ENCODE measurements at places on chromosomes 16 and 17. TPM values are rescaled to one million over a fixed set of nuclear protein-coding genes. Genes with fewer than 3 reads are reported as not detected.

DNA sequence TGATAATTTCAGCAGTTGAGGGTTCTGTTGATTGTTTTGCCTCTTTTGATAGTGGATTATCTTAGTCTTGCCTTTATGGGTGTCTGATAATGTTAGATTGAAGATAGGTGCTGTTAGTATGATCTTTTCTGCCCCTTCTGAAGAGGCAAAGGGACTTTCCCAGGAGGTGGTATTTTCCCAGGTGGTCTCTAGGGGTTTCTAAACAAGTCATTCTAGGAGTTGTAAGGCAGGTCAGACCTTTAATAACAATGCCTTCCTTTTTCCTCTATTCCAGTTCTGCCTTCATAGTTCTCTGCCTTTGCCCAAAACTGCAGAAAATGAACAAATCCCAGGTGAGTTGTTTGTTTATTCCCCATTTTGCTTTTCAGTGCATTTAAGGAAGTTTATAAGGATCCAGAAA is 4.3 kb downstream of the ZFP1 start:
- DNase-seq, result no peak

- DNase-seq, result no peak
Observed at GRCh38 chr17:39666601-39667261, 1.5 kb upstream of the PNMT start.

DNA sequence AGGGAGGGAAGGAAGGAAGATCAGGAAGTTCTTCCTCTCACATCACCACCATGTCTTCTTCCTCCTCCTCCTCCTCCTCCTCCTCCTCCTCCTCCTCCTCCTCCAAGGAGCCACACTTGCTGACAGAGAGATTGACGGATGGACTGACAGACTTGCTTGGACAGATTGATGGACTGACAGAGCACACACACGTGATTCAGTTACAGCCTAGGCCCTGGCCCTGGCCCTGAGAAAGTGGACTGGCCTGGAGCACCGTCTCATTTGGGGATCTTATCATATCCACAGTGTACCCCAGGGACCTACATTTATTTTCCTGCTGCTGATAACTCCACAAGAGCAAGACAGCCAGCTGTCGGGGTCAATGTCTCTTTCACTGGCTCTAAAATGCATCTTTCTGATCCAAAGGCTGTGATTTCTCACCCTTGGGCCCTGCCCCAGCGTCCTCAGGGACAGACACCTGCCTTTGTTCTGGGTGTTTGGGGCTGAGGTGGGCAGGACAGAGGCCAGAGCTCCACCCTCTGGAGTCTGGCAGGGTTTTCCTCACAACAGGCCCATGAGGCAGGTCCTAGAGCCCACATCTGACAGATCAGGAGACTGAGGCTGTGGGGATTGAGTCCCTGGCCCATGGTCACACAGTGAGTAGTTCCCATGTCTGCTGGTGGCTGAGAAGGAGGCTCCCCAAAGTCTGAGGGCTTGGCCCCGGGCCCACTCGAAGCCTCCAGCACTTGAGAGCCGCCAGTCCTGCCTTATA is 2.3 kb upstream of the P2RX1 start:
- no peak for DNase-seq

GP1BA gene
- not detected for total RNA-seq

- no peak for DNase-seq
Observed at GRCh38 chr17:57577751-57578607, 167.1 kb downstream of the CCDC182 start.

DNA sequence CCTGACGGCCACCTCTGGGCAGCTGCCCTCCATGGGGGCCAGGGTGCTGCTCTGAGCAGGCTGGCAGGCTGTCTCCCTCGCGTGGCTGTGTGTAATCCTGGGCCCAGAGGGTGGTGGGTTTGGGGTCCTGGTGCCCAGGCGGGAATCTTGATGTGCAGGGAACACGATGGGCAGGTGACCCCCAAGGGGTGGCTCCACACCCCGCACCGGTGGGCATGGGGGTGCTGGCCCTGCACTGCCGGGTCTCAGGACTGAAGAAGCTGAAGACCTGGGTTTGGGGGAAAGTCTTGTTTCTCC is 8.6 kb downstream of the CHMP6 start:
- no peak for DNase-seq

BRD7 gene
- total RNA-seq, result 84.3 TPM

DNA sequence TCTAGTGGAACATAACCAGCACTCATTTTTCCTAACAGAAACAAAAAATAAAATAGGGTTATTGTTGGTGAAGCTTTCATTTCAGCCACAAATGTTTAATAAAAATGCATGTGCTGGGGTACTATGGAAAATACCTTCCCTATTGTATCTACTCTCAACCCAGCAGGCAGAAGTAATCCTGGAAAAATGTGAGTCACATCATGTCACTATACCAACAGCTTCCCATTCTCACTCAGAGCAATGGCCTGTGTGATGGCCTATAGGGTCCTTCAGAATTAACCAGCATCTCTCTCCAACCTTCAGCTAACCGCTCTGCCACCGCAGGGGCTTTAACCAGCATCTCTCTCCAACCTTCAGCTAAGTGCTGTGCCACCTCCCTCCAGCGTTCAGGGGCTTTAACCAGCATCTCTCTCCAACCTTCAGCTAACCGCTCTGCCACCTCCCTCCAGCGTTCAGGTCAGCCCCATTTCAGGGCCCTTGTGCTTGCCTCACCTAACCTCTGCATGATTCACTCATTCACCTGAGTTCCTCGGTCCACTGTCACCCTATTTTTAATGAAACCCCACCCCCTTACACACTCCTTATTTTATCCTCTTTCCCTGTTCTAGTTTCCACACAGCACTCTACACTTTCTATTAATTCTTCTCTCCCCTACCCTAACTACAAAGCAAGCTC is 34.0 kb downstream of the UBE2G1 start:
- no peak for DNase-seq

DNA sequence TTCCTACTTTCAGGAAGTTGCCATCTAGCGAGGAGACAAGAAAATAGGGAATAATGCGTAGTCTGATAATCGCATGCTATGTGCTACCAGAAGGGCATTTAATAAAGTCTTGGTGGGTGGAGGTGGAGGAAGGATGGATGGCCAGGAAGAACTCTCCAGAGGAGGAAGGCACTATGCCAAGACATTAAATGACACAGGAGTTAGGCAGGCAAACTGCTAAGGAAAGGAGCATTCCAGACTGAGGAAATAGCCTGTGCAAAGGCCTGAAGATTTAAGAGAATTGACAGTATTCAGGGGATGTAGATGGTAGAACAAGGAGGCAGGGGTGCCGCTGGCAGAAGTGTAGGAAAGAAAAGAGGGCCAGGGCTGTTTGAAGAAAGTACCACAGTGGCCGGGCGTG is 19.3 kb upstream of the ARHGAP44 start:
- DNase-seq, result no peak

PSMC5 gene
- total RNA-seq, result 135 TPM

DNA sequence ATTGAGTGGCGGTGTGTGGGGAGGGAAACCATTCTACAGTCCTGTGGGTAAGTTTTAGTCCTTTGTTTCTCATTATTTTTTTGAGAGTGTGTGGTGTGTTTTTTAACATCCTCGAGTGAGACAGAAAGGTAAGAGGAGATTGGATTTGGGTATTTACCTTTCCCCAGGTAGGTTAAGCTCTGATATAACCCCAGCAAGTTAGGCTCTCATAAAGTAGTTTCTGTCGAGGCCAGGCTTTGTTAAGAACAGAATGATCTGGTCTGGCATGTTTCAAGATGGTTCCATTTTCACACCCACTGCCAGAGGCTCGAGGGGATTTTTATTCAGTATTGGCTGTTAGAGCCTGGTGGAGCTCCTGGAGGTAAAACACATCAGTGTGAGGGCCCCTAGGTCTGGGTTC is 62.9 kb downstream of the BCAS3 start:
- DNase-seq, result no peak

DNA sequence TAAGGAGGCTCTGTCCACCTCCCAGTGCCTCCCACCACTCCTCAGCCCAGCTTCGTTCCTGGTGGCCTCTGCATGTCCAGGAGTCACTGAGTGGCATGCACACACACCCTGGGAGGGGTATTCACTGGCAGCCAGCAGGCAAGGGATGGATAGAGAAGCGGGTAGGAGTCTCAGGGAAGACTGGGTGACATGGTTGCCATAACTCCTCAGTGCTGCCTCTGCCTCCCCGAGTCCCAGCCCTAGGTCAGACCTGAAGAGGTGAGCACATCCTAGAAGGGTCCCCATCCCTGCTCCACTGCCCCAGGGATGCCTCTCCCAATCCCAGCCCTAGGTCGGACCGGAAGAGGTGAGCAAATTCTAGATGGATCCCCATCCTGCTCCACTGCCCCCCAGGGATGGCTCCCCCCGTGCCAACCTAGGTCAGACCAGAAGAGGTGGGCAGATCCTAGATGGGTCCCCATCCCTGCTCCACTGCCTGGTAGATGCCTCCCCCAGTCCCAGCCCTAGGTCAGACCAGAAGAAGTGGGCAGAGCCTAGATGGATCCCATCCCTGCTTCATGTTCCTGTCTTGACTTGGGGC is 197.0 kb downstream of the IRF8 start:
- peak; percentile 10 for DNase-seq

LRRC75A gene
- total RNA-seq, result 5.5 TPM

GRCh38 chr17:79020631-79021301 is 3.2 kb upstream of the C1QTNF1 start:
- DNase-seq, result no peak

DNA sequence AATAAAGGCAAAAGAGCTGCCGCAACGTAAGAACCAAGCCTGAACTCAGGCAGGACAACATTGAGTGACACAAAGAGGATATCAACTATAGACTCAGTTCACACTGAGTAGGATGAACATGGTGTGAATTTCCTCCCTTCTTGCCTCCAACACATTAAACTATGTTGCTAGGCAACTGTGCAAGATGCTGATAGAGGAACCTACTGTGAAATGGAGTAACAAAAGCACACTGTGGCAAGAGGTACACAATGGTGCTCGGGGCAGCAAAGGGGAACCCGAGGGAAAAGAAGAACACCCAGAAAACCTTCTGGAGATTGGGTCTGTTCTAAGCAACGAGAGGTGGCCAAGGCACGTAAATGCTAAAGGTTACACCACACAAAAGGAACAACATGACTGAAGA is 34.1 kb downstream of the GRB2 start:
- no peak for DNase-seq
